ENCODE measurements at places on chromosomes 13 and 19. TPM values are rescaled to one million over a fixed set of nuclear protein-coding genes. Genes with fewer than 3 reads are reported as not detected.

- DNase-seq = no peak
- H3K4me3 ChIP-seq = no peak overlapping the region
- H3K27me3 ChIP-seq = no peaks in the 10 kb centered on the region
Measured at GRCh38 chr13:95207769-95208366, 93.4 kb downstream of the ABCC4 start.

DNA sequence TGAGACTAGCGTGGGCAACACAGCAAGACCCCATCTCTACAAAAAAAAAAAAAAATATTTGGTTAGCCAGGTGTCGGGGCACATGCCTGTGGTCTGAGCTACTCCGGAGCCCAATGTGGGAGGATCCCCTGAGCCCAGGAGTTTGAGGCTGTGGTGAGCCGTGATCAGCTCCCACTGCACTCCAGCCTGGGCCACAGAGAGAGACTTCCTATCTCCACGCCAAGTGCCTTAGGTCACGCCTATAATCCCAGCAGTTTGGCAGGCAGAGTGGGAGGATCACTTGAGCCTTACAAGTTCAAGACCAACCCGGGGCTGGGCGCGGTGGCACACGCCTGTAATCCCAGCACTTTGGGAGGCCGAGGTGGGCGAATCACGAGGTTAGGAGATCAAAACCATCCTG is 8.7 kb upstream of the ADAT3 start:
- no peak for DNase-seq
- no peaks in the 10 kb centered on the region for H3K36me3 ChIP-seq
- no peaks in the 10 kb centered on the region for H3K27me3 ChIP-seq
- no peak overlapping the region for H3K4me3 ChIP-seq

DNA sequence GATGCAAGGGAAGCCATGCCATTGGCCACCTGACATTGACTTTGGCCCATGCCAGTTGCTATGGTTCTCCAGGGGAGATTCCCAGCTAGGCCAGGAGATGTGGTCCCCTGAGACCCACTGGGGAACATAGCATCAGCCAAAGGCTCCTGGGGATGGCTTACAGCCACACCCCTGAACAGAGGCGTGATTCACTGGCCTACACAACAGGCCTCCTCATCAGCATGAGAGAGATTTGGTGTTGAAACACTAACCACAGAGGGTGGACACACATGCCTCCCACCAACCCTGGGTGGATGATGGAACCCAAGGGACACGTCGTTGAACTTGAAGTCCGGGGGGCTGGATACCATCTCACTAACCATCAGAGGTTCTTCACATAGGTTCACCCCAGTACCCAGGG is 14.4 kb downstream of the IQCN start:
- peaks cover 11% of the 10 kb centered on the region for H3K36me3 ChIP-seq
- no peak overlapping the region for H3K27ac ChIP-seq
- no peaks in the 10 kb centered on the region for H3K4me1 ChIP-seq
- no peak for DNase-seq

DNA sequence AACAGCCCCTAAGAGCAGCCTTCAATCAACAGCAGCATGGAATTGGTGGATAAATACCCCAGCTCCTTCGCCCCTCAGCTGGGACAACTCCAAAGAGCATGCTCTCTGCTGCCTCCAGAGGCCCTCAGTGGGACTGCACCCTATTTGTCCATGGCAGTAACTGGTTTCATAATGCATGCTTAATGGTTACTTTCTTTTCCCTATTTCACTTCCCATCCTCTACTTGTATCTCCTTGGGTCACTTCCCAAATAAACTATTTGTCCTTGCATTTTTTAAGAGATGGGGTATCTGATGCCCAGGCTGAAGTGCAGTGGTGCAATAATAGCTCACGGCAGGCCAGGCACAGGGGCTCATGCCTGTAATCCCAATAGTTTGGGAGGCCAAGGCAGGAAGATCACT is 13.5 kb upstream of the TPM4 start:
- no peaks in the 10 kb centered on the region for H3K27me3 ChIP-seq
- H3K4me3 ChIP-seq = no peak overlapping the region
- no peak overlapping the region for H3K27ac ChIP-seq
- H3K4me1 ChIP-seq = no peaks in the 10 kb centered on the region
- no peaks in the 10 kb centered on the region for H3K36me3 ChIP-seq

DNA sequence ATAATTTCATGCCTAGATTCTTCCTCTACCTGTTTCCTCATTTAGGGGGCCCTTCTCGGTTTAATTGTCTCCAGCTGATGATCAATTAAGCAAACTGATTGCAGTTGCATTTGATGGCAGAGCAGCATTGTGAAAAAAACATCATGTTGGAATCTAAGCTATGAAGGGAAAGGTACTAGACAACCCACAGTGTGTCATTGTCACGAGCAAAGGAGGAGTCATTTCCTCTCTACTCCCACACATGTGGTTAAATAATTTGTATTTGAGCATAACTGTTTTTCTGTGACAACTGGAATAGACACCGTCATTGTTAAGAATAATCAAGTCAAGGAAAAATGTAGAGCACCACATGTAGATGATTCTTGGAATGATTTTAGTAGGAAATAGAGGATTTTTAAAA is 240.3 kb downstream of the DCT start:
- no peaks in the 10 kb centered on the region for H3K36me3 ChIP-seq
- no peak overlapping the region for H3K4me3 ChIP-seq
- no peaks in the 10 kb centered on the region for H3K4me1 ChIP-seq
- no peak for DNase-seq

DNA sequence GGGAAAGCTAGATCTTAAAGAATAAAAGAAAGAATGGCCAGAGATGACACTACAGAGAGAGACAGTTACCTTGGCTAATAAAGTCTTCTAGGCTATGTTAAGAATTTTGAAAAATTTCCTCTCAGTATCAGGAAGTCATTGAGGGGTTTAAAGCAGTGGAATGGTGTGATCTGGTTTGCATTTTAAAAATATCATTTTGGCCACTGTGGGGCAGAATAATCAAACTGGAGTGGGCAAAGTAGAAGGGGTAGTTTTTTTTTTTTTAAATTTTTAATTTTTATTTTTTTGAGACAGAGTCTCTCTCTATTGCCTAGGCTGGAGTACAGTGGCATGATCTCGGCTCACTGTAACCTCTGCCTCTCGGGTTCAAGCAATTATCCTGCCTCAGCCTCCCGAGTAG is 4.4 kb upstream of the CNMD start:
- H3K36me3 ChIP-seq = no peaks in the 10 kb centered on the region
- no peak overlapping the region for H3K4me3 ChIP-seq
- H3K4me1 ChIP-seq = no peaks in the 10 kb centered on the region

DNA sequence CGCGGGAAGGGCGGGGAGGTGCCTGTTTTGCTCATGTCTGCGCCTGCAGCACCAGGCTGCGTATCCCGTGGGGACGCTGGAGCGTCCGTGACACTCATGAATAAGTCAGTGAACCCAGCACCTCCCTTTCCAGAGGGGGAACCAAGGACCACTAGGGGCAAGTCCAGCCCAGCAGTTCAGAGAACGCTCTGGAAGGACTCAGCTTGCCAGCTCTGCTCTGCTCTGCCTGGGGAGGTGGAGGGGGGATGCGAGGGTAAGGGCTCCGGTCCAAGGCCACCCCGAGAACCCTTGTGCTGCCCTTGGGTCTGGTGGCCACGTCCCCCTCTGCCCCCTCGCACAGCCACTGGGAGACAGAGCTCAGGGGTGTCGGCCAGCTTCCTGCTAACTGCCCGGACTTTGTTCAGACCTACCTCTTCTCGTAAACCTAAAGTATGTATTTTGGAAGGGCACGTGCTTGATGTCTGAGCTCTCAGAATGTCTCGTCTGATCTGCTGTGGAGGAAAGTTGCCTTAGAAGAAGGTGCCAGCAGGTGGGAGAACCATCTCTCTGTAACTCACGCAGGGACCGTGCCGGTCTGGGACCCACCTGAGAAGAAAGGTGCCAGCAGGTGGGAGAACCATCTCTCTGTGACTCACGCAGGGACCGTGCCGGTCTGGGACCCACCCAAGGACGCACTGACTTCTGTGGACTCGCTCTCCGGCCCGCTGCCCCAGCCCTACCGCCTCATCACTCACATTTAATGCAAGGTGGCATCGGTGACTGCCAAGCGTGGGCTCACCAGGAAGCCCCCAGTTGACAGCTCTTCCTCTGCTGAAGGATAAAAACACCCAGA is 34.1 kb downstream of the TMEM255B start:
- no peaks in the 10 kb centered on the region for H3K4me1 ChIP-seq
- no peaks in the 10 kb centered on the region for H3K27me3 ChIP-seq
- DNase-seq = no peak
- H3K36me3 ChIP-seq = no peaks in the 10 kb centered on the region
- H3K4me3 ChIP-seq = no peak overlapping the region
- no peak overlapping the region for H3K27ac ChIP-seq

DNA sequence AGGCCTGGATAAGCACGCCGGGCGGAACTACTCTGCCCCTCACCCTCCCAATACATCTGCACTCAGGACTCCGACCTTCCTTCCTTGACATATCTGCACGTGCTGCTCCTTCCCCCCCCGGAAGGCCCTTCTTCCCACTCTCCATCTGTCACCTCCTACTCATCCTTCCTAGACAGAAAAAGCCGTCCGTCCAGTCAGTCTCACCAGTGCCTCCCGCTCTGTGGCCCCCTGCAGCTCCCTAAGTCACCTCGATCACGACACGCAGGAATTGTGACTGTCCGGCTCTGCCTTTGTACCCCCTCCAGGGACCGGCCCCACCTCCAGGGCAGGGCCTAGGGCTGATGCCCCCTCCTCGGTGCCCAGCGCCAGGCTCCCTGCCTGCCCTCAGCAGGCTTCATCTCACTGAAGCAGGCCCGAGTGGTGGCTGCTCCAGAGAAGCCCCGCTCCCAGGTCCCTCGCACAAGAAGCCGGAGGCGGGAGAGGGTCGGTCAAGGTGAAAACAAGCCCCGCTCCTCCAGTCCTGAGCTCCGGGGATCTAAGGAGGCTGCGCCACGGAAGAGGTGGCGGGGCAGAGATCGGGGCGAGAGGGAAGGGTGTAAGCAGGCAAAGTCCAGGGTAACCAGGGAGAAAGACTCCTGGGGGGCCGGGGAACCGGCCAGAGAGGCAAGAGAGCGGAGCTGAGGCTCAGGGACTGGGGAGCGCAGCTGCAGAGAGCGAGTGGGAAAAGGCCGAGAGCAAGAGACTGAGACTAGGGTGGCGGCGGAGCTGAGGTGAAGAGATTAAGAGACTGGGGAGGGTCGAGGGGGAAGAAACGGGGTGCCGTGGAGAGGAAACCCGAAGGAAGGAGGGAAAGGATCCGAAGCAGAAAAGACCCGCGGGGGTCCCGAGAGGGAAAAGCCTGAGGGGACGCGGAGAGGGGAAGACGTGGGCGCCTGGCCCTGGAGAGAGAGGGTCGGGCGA is 1.1 kb downstream of the PPP6R1 start:
- peak overlapping the region; percentile 83 for H3K27ac ChIP-seq
- H3K4me1 ChIP-seq = peaks cover 9% of the 10 kb centered on the region
- H3K27me3 ChIP-seq = no peaks in the 10 kb centered on the region
- no peaks in the 10 kb centered on the region for H3K36me3 ChIP-seq
- H3K4me3 ChIP-seq = peak overlapping the region; percentile 87

- H3K4me1 ChIP-seq = peaks cover 4% of the 10 kb centered on the region
- DNase-seq = peak; percentile 94
- H3K27ac ChIP-seq = peak overlapping the region; percentile 91
- H3K27me3 ChIP-seq = no peaks in the 10 kb centered on the region
Measured at GRCh38 chr19:3036119-3036976, 7.3 kb upstream of the TLE2 start.

GRCh38 chr13:98272549-98272948 is 95.5 kb upstream of the RNF113B start:
- no peak for DNase-seq
- no peak overlapping the region for H3K27ac ChIP-seq
- H3K4me1 ChIP-seq = no peaks in the 10 kb centered on the region
- H3K4me3 ChIP-seq = no peak overlapping the region

Gene KLK2
- total RNA-seq = 0.44 TPM

Gene GPR12
- 1.2 TPM for total RNA-seq

Gene ALDH16A1
- 20.6 TPM for total RNA-seq

Gene CEACAM16
- total RNA-seq = not detected

Gene VSIG10L
- total RNA-seq = 1.3 TPM
